ENCODE measurements at places on chromosomes 11 and 22. TPM values are rescaled to one million over a fixed set of nuclear protein-coding genes. Genes with fewer than 3 reads are reported as not detected.
A peak's percentile ranks its signal among the peaks of the same experiment; 100 is the strongest.

The PYGM gene
- total RNA-seq: 105 TPM

The UCP3 gene
- total RNA-seq: 1.4 TPM

The FZD4 gene
- total RNA-seq: 21.1 TPM

The SYT7 gene
- total RNA-seq: 22.7 TPM

The HMGXB4 gene
- total RNA-seq: 11.1 TPM

The DUSP8 gene
- 16.5 TPM for total RNA-seq

GRCh38 chr11:102971766-102972165 is 16.2 kb upstream of the MMP13 start:
- DNase-seq: no peak

- no peak for DNase-seq
Measured at GRCh38 chr11:93133488-93134109, 64.2 kb downstream of the SLC36A4 start.

DNA sequence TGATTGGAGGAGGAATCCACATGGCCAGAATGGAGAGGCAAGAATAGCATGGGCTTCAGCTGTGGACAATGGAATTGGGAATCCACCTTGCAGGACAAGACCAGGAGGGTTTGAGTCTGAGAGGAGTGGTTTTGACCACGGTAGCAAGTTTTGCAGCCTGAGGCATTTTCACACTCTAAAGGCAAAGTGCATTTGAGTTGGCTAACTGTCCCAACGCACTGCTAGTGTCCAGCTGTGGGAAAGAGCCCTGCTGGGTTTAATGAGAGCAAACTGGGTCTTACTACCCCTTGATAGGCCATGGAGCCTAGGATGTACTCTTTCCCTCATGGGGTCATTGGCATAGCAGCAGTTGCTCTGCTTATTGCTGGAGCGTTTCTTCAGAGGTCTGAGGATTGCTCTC is at the start of gene OR5B2:
TSS of gene OR5B2 (minus strand) at position 101 of the 400 bp plus-strand sequence. CDS start 4,860 bp downstream, outside the sequence.
- DNase-seq: no peak

DNA sequence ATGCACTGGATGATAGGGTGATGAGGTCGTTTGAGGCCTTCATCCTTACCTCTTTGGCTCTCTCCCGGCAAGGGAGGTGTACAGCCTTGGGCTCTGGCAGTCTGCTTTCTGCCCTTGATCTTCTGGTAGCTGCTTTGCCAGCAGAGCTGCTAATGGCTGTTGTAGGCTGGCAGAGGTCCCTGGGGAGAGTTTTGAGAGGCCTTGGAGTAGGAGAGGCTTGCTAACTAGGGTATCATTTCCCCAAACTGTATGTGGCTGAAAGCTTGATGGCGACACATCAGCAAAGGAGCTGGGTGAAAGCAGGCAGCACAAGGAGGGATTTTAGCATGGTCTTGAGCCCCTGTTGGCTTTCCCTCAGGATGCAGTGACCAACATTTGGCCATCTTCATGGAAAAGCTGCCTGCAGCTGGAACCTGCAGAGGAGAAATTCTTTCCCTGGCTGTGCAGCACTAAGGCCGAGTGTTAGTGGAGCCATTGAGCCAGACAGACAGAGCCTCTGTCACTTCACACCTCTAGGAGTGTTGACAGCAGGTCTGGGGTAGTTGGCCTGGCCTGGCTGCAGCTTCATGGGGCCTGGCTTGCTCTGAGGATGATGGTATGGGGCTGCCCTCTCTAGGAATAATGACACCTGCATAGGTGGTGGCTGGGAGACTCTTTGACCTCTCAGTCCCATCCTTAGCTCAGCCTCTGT is 3.5 kb upstream of the AMPD3 start:
- DNase-seq: no peak

DNA sequence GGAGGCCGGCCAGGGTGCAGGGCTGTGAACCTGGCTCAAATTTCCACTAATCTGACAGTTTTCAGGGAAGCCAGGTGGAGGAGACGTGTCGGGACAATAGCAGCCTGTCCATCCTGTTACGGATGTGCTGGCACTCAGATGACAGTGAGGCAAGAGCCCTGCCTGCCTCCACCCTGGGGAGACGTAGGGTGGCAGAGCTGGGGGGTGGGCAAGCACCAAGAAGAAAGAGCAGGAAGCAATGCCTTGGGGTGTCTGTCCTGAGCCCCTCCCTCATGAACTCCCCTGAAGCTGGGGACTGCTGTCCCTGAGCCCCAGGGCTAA is 10.0 kb upstream of the TRIM29 start:
- DNase-seq: no peak

- no peak for DNase-seq
Measured at GRCh38 chr11:83004746-83005556, 66.7 kb downstream of the RAB30 start.

GRCh38 chr11:126963603-126964363 is 36.8 kb downstream of the KIRREL3 start:
- no peak for DNase-seq

DNA sequence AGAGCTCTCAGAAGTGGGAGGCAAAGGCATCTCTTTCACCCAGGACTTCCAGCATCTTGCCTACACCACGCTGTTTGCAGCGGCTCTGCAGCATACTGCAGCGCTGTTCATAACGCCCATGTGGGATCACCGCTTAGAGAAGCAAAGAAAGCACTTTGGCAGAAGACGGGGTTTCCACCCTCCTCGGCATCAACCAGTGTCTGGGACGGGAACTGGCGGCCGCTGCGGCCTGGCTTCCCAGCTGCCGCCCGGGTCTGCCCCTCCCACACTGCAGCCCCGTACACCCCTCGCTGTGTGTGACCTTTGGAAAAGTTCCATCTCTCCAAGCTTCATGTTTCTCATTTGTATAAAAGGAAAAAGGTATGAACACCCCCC is 545 bp upstream of the TIRAP start:
- DNase-seq: peak; percentile 65

GRCh38 chr11:8094656-8095055 is 13.6 kb downstream of the TUB start:
- no peak for DNase-seq

DNA sequence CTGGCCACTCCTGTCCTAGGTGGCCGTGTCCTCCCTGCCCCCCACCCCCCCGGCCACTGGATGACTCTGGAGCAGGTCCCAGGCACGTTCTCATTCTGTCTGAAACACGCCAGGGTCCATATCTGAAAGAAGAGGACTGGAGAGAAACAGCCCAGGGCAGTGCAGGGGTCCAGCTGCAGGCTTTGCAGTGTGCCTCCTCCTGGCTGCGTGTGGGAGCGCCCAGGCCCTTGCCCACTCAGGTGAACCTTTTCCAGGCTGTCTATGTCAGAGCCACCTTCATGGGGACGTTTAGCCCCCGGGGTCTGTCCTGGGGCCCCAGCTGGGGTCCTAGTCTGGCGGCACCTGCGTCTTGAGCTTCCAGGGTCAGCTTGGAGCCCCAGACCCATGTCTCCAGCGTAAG is 15.6 kb downstream of the GRAMD4 start:
- DNase-seq: no peak

GRCh38 chr11:33531743-33532181 is 168.9 kb downstream of the C11orf91 start:
- DNase-seq: peak; percentile 45

GRCh38 chr11:62705880-62706849 is 1.1 kb downstream of the BSCL2 start:
- peak; percentile 98 for DNase-seq

GRCh38 chr22:46909237-46910030 is 147.0 kb downstream of the TBC1D22A start:
- no peak for DNase-seq

Data from heart left ventricle (tissue), 16 donors.